ENCODE measurements at places on chromosomes 6 and 20. TPM values are rescaled to one million over a fixed set of nuclear protein-coding genes. Genes with fewer than 3 reads are reported as not detected.

DNA sequence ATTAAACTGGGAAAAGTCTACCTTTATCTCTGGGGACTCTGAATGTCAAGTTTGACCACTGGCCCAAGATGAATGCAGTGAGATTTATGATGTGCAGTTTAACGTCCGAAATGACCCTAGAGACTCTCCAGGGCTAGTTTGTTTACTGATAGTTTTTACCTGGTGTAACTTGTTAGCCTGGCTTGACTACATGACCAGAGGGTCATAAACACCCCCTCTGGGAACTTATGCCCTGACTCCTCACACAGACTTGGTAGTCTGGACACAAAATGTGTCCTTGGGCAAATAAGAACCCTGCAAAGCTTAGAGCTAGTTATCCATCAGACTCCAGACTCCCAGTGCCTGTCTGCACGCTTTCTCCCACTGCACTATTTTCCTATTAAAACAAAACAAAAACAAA, 606.5 kb downstream of the HACE1 start:
- DNase-seq = no peak

DNA sequence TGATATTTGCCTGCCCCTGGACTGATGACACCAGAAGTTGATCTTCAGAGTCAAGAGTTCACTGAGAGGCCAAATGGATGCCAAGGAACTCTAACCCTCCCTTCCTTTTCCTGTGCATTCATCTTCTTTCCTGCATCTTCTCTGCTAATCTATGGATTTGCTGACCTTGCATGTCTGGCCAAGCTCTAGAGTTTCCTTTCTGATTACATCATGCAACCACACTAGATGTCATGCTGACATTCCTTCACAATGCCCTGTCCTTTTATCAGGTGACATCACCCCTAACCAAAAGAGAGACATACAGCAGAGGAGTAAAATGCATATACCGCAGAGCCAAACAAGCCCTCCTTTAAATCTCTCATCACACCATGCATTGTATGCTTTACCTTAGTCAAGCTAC, 487.6 kb downstream of the TFAP2A start:
- DNase-seq = no peak

DNA sequence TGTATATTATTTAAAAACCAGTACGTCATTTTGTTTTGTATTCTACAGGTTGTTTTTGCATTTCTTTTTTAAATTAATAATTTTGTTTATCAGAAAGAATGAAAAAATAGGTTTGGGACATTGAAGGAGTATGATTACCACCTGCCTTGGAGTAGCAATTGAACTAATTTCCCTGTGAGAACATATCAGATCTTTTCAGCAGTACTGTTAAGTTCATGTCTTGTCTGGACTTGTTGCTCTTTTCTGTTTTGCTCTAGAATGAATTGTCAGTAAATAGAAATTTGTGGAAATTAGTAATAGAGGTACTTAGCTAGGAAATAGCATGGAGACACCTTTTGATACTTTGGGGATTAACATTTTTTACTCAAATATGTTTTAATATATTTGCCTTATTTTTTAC, 24.3 kb downstream of the HSF2 start:
- no peak for DNase-seq

DNA sequence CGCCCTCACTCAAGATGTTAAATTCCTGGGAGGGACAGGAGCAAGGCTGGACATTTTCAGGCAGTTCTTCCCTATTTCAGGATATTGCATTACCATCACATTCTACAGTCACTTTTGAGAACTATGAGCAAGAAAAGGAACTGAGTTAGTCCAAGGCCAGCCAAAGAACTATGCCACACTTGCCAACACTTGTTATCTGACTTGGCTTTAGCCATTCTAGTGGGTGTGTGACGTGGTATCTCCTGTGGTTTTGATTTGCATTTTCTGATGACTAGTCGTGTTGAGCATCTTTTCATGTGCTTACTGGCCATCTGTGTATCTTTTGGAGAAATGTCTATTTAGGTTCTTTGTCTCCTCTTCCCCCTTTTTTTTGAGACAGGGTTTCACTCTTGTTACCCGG, 12.0 kb downstream of the XRN2 start:
- DNase-seq = no peak

Gene TMEM244
- 4.2 TPM for total RNA-seq

- DNase-seq = peak; percentile 70
Observed at GRCh38 chr6:105799056-105799455, 287.1 kb upstream of the PRDM1 start.

Gene MATN4
- 0.99 TPM for total RNA-seq

Gene CST1
- not detected for total RNA-seq

GRCh38 chr6:88244721-88245120, 78.6 kb upstream of the CNR1 start:
- DNase-seq = no peak

DNA sequence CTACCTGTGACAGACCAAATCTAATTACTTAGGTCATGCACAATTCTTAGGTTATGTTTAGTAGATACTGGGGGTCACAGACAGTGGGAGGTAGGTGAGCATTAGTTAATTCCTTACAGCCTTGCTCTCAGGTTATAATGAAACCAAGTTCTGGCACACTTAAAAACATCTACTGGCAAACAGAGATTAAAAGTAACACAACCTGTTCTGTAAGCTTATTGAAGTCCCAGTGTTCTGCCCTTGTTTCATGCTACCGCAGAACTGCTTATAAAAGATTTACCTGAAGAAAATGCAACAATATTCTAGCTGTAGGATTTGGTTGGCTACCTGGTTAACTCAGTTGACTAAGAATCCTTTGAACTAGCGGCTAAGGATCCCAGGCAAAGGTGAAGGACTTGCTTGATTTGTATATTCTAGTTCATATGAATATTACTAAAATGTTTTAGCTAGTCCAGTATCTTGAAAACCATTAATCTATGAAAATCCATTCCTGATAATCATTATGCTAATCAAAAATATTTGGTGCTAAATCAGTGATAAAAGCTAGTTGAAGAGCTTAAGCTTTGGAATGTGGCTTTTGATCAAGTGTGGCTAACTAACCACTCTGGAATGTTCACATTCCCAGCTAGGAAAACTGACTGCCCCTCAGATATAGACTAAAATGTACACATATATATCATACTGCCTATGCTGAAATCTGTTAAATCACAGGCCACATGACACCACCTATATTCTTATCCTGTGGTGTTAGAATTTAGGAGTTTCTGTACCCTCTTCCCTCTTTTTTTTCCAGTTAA, 7.2 kb downstream of the PEX3 start:
- DNase-seq = no peak

DNA sequence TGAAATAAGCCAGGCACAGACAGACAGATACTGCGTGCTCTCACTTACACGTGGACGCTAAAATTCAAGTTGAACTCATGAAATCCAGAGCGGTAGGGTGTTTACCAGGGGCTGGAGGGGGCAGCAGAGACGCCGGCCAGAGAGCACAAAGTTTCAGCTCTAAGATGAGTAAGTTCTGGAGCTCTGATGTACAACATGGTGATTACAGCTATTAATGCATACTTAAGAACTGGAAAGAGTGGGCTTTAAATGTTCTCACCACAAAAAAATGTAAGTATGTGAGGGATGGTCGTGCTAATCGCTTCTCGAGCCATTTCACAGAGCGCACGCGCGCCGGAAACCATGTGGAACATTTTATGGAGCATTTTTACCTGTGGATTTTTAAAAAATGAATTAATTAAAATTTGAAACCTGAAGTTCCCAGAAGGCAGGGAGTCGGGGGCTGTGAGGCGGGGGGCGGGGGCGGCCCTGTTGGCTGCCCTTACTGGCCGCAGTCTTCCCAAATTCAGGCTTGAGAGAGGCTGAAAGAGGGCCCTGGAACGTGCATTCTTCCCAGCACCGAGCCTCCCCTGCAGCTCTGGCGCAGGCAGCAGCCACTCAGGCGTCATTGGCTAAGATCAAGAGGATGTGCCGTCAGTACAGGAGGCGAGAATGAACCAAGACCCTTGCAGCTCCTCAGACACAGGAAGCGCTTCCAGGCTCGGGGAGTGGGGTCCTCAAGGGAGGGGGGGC, 8.5 kb upstream of the SLCO4A1 start:
- DNase-seq = no peak

DNA sequence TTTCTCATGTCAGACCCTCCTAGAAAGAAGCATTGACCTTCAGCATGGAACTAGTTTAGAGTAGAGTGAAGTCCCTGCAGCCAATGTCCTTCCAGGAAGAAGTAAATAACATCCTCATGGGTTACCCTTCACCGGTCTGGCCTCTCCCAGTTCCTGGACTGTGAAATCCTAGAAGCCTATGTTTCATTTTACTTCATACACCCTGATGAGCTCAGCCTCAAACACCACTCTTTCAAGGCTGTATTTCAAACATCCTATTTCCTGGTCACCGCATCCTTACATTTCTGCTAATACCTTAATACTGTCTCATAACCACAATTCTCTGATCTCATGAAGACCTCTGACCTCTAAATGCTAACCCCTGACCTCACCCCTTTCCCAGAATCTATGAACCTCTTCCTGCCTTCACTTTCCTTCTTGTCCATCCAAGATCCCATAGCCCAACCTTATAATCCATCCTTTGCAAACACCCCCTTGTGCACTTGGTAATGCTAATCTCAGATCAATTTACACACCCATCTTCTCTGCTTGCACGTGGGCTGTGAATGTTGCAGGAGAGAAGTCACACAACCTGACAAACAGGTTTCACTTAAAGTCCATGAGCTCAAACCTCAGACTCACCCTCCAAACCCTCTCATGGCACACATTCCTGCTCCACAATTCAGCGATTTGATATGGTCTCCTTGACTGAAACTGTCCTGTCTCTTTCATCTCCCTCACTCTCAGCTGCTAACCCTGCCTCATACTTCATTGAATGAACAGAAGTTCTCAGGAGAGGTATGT, 30.2 kb downstream of the SLC2A10 start:
- DNase-seq = no peak

Gene TRDN
- total RNA-seq = 25.3 TPM

GRCh38 chr6:161429921-161430490, 156.1 kb upstream of the AGPAT4 start:
- DNase-seq = no peak

GRCh38 chr20:44756956-44757355, 11.3 kb downstream of the KCNK15 start:
- no peak for DNase-seq

Gene OXT
- total RNA-seq = not detected

DNA sequence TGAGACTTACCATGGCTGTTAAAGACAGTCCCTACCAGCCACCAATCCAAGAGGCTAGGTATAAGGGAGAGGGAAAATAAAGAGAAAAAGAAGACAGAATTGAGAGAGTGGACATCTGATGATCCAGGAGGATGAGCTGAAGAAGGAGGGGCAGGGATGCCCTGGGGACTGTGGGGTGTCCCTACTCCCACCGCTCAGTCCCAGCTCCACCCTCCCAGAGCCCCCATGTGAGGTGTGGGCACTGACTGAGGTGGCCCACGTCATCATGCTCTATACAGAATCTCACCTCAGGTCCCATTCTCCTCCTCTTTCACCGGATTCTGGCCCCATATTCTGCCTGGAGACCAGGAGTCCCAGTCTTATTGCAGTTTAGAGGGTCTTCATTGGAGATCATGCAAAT, 135.7 kb downstream of the KLHL32 start:
- DNase-seq = no peak

- DNase-seq = no peak
Observed at GRCh38 chr6:25916789-25917490, 13.6 kb downstream of the SLC17A2 start.

GRCh38 chr6:69487688-69488087, 309.1 kb downstream of the LMBRD1 start:
- DNase-seq = no peak

DNA sequence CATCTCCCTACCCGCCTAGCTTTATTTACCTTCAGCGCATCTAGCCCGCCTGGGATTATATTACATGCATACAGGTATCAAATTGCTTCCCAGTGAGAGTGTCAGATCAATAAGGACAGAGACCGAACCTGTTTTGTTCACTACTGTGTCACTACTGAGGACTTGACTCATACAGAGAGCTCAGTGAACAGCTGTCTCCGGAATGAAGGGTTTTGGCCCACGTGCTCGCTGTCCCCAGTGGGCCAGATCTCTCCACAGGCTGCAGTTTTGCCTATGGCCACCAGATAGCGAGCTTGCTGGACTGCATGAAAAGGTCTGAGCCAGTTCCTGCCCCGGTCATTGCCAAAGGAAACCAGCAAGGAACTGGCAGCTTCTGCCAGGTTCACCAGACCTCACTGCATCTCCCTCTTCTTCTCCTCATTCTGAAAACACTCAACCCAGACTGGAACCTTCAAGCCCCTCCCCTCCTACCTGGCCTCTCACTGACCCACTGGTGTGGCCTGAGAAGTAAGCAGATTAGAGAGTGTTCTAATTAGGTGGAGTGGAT, 150.8 kb downstream of the ZMYND8 start:
- DNase-seq = peak; percentile 76

DNA sequence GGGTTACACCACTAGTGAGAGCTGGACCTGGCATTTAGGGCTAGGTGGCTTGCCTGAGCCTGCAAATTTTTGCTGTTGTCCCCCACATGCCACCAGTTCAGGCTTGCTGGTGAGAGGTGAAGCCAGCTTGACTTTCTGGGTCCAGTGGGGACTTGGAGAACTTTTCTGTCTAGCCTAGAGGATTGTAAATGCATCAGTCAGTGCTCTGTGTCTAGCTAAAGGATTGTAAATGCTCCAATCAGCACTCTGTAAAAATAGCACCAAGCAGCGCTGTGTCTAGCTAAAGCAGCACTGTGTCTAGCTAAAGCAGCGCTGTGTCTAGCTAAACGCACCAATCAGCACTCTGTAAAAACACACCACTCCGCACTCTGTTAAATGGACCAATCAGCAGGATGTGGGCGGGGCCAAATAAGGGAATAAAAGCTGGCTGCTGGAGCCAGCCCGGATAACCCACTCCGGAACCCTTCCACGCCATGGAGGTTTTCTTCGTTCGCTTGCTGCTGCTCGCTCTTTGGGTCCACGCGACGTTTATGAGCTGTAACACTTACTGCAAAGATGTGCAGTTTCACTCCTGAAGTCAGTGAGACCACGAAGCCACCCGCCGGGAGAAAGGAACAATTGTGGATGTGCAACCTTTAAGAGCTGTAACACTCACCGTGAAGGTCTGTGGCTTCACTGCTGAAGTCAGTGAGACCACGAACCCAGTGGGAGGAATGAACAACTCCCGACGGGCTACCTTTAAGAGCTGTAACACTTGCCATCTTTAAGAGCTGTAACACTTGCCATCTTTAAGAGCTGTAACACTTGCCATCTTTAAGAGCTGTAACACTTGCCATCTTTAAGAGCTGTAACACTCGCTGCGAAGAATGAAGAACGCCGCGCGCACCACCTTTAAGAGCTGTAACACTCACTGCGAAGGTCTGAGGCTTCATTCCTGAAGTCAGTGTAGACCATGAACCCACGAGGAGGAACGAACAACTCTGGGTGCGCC, 27.3 kb downstream of the GMPR start:
- DNase-seq = no peak
